ENCODE measurements at places on chromosomes 3 and 15.

DNA sequence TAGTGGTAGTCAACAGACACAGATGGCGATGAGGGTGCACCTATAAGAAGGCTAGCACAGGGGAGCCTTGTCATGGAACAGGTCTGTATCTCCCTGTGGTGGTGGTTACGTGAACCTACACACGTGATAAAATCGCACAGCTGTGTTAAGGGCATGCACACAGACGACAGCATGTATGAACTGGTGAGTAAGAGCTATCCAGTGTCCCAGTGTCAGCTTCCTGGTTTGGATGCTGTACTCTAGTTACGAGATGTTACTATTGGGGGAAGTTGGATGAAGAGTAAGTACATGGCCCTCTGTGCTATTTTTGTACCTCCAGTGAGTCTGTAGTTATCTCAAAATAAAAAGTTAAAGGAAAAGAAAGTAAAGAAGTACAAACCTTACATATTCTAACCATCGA, 38.2 kb downstream of the MTMR10 start:
- no peak for DNase-seq

DNA sequence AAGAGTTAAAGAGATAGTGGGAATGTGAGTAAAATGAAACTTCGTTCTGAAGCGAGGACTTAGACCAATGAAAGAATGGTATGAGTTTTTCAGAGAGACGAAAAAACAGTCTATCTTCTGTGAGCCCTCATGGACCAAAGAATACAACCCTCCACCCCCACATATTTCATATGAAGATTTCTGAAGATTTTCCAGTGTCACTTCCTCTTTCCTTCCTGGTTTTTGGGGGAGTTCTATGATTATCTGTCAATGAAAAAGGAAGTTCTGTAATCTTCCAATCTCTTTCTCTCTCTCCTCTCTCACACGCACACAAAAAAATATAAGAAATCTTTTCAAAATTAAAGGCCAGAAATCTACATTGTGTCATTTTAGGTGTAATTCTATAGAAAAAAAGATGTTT, 27.7 kb downstream of the CMSS1 start:
- DNase-seq: no peak

DNA sequence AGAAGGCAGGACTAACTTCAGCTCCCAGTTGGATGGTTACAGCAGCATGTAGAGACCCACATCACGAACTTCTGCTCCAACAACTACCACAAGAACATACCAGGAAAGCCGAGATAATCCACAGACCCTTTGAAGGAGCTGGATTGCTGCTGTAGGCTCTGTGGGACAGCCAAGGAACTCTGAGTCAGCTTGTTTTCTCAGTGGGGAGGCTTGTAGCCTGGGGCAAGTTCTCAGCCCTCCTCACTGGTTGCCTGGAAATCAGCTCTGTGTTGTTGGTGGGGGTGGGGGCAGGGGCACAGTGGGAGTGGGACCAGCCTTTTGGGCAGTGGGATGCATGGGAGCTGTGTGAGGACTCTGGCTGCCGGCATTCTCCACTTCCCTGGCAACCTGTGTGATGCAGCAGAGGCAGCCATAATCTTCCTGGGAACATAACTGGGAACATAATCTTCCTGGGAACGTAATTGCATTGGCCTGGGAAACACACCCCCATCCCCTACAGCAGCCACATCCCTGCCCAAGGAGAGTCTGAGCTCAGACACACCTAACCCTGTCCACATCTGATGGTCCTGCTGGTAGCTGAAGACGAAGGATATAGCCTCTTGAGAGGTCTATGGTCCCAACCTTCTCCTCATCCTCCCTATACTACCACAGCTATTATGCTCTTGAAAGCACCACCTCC, 153.1 kb downstream of the PEAK1 start:
- DNase-seq: no peak

DNA sequence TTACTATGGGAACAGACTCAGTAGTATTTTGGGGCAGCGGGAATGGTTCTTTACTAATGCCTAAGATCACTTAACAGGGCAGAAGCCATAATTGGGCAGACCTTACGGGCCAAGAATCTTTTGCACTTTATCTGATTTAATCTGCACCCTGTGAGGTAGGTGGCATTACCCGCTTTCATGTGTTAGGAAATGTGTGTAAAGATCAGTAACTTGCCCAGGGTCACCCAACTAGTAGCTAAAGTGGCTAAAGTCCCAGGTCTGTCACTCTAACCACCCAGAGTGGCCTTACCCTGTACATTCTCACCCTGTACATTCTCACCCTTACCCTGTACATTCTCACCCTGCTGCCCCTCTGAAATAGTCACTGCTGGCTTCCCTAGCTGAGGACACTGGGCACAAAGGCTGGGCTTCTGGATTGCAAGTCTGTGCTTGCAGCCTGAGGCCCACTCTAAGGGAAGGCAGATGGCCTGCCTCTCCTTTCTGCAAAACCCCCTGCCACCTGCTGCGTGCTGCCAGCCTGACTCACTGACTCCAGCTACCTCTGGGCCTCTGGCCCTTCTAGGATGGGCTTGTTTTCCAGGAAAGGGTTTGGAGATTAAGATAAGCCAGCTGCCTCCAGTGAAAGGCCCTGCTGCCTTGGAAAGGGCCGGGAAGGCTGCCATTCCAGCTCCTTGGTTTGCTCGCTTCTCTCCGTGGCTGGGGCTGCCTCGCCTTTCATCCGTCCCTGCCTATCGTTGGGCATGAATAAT, 37.5 kb upstream of the MYZAP start:
- DNase-seq: no peak

- DNase-seq: peak; percentile 2
Observed at GRCh38 chr15:95025924-95026728, 794.8 kb downstream of the MCTP2 start.

DNA sequence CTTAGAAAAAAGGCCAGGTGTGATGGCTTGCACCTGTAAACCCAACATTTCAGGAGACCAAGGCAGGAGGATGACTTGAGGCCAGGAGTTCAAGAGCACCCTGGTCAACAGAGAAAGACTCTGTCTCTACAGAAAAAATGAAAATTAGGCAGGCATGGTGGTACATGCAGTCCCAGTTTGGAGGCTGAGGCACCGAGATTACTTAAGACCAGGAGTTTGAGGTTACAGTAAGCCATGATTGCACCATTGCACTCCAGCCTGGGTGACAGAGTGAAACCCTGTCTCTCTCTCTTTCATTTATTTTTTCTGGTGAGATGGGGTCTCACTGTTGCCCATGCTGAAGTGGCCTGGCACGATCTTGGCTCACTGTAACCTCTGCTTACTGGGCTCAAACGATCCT, 24.7 kb downstream of the IP6K1 start:
- no peak for DNase-seq

DNA sequence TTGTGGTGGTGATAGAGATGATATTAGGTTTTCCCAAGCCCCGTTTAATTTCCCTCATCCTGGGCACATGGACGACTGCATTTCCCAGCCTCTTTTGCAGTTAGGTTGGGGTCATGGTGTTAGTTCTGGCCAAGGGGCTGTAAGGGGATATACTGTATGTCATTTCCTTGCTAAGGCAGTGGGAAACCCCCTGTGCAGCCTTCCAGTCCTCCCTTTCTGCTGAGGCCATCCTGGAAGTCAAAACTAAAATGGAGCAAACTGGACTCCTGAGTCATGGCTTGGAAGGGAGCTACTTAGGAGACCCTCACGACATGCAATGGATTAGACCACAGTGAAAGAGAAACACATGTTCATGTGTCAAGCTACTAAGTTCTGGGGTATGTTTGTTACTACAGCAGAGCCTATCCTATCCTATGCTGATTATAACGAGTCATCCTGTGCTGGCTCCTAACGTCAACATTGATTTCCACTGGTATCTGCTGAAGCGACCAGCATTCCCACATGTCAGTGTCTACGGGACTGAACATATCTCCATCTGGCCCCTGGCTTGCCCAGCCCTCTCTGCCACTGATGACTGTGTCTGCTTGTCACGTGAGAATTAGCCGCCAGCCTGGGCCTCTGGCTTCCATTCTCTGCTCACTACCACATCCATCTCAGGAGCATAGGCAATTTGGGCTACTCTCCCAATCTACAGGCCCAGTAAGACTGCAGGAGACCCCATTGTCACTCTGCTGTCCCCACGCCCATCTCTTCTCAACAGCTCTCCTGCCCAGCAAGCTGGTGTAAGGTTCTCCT, 85.6 kb upstream of the MEF2A start:
- no peak for DNase-seq

DNA sequence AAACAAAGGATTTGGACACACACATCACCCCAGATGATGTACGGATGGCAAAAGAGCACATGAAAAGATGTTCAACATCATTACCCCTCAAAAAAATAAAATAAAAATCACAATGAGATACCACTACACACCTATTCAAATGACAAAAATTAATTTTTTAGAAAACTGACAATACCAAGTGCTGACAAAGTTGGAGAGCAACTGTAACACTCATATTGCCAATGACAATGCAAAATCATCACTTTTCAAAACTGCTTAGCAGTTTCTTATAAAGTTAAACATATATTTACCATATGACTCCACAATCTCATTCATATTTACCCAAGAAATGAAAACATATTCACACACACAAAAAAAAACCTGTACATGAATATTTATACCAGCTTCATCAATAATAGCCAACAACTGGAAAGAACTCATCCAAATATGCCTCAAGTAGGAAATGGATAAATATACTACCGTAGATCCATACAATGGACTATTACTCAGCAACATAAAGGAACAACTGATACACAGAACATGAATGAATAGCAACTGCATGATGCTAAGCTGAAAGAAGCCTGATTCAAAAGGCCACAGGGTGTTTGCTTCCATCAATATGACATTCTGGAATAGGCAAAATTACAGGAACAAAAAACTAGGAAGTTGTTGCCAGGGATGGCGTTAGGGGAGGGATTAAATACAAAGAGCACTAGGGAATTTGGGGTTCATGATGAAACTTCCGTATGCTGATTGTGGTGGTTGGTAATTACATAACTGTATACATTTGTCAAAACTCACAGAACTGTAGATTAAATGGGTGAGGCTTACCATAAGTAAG, 1.3 kb downstream of the FSIP1 start:
- DNase-seq: no peak

- no peak for DNase-seq
Observed at GRCh38 chr15:42359249-42359648, at the start of gene CAPN3. CAPN3 (plus strand) TSS chr15:42359501; CDS start chr15:42359806, 305 bp downstream.

DNA sequence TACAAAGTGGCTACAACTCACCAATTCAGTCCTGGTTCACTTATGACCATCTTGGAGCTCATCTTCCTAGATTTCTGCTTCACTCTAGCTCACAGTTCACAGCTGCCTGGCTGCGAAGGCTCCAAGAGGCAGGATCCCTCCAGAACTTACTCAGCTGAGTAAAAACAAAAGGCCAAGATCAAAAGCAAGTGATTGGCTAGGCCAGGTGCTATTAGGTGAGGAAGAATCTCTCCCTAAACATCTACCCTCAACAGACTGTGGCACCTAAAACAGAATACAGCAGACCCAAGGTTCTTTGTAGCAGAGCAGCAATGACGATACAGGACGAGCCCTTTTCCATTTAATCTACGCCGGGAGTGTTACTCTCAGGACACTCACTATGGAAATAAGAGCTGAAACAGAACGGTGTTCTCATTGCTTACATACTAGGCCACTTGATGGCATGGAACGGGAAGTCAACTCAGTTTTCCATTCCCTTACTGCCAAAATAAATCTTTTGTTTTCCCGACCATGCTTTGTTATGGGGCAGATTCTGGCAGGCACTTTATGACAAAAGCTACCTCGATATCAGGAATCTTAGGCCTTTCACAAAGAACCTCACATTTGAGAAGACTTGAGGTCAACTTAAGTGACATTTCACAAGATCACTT, 901 bp downstream of the ICE2 start:
- no peak for DNase-seq

All from stimulated activated CD4-positive, alpha-beta T cell treated with anti-CD3 and anti-CD28 coated beads, Interleukin-12 subunit alpha, Interleukin-12 subunit beta, amount 100 ng/mL, for 4 hours (primary cell).